Motor neuron (in vitro differentiated cells): ENCODE measurements at places on chromosomes 5 and 9. TPM values are rescaled to one million over a fixed set of nuclear protein-coding genes. Genes with fewer than 3 reads are reported as not detected.

Gene IRX2
- 13.9 TPM in 2 replicates for total RNA-seq

Gene POU5F2
- 3.1 and 3.2 TPM in 2 replicates for total RNA-seq

Gene NDST1
- 38.5 and 52.6 TPM in 2 replicates for total RNA-seq

Gene C5
- total RNA-seq = 0.90 and 0.91 TPM in 2 replicates

Gene PAEP
- total RNA-seq = 0.42 TPM in 1 of 2 replicates, not detected in the other

Gene MLANA
- 0.38 and 0.65 TPM in 2 replicates for total RNA-seq

Gene NEURL1B
- 0.40 and 0.89 TPM in 2 replicates for total RNA-seq

Gene MTREX
- total RNA-seq = 74.3 and 85.3 TPM in 2 replicates

Gene TMEM215
- 0.46 TPM in 1 of 2 replicates, not detected in the other for total RNA-seq

Gene HMCN2
- 0.60 and 1.4 TPM in 2 replicates for total RNA-seq

Gene CARD19
- total RNA-seq = 26.9 and 32.6 TPM in 2 replicates

Gene GABRA1
- 1.3 and 1.5 TPM in 2 replicates for total RNA-seq

Gene ELAVL2
- 0.98 and 1.2 TPM in 2 replicates for total RNA-seq

Gene ZFR
- 108 and 116 TPM in 2 replicates for total RNA-seq

Gene PGM5
- total RNA-seq = 0.67 and 0.73 TPM in 2 replicates

Gene CAAP1
- 18.8 and 22.7 TPM in 2 replicates for total RNA-seq

Gene PCDHA12
- total RNA-seq = 6.6 and 7.8 TPM in 2 replicates

Gene C9orf72
- total RNA-seq = 46.9 and 56.6 TPM in 2 replicates

Gene VAV2
- 5.2 and 6.5 TPM in 2 replicates for total RNA-seq

Gene DNAI1
- 11.5 and 22.5 TPM in 2 replicates for total RNA-seq

Gene FRRS1L
- 0.45 and 1.4 TPM in 2 replicates for total RNA-seq

Gene SPATA6L
- total RNA-seq = 0.63 and 1.0 TPM in 2 replicates

Gene MYMK
- not detected in 2 replicates for total RNA-seq

Gene MSX2
- 0.14 and 0.29 TPM in 2 replicates for total RNA-seq

Gene ZNF782
- 11.0 and 11.5 TPM in 2 replicates for total RNA-seq

Gene SPINK6
- 1.1 TPM in 1 of 2 replicates, not detected in the other for total RNA-seq

Gene ITGA2
- total RNA-seq = 0.73 and 1.3 TPM in 2 replicates

Gene TXNDC15
- total RNA-seq = 33.7 and 35.5 TPM in 2 replicates

Gene OCLN
- 0.85 and 1.0 TPM in 2 replicates for total RNA-seq

Gene DBH
- total RNA-seq = 1.0 and 1.7 TPM in 2 replicates

Gene C5orf15
- 29.8 and 31.0 TPM in 2 replicates for total RNA-seq

Gene CDC20B
- total RNA-seq = 0.10 and 0.16 TPM in 2 replicates

Gene HAVCR1
- not detected in 2 replicates for total RNA-seq

Gene C5orf52
- total RNA-seq = not detected in 2 replicates

Gene CD74
- 1.7 and 1.8 TPM in 2 replicates for total RNA-seq

Gene LCN9
- 0.44 TPM in 1 of 2 replicates, not detected in the other for total RNA-seq

Gene ANKRD31
- total RNA-seq = 0.18 and 0.46 TPM in 2 replicates

Gene NOXA1
- total RNA-seq = 0.50 and 1.3 TPM in 2 replicates

Gene PDCD1LG2
- 0.08 and 0.09 TPM in 2 replicates for total RNA-seq

Gene SPINK13
- total RNA-seq = 0.25 TPM in 1 of 2 replicates, not detected in the other

Gene LCP2
- total RNA-seq = 0.64 and 0.74 TPM in 2 replicates

Gene WDR31
- 3.1 and 3.5 TPM in 2 replicates for total RNA-seq

Gene LECT2
- not detected in 2 replicates for total RNA-seq

Gene PCDHB7
- total RNA-seq = 0.49 and 1.8 TPM in 2 replicates

Gene ANKRD20A1
- 1.9 and 5.7 TPM in 2 replicates for total RNA-seq

Gene LCN12
- total RNA-seq = 4.3 and 4.6 TPM in 2 replicates
